ENCODE measurements at places on chromosomes 12 and 14. TPM values are rescaled to one million over a fixed set of nuclear protein-coding genes. Genes with fewer than 3 reads are reported as not detected.
A peak's percentile ranks its signal among the peaks of the same experiment; 100 is the strongest.

GRCh38 chr14:50139192-50139591 is 22.8 kb upstream of the VCPKMT start:
- no peak for DNase-seq

DNA sequence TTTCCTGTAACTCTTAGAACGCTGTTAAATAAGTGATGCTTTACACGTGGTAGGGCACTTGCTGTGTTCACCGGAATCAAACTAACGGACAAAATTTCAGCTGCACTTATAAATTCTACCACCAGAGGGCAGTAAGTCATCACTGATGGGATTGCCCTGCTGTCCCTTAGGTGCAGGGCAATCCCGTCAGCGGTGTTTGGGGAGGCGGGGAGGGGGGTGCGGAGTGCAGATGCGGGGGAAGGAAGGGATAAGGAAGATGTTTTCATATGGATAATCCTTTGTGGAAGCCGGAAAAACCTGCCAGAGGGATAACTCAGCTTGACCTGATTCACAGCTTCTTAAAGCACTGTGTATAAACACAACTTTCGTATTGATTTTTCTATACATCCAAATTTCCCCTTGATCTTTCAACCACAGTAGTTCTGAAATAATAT is 21.7 kb upstream of the SLC10A1 start:
- DNase-seq = peak; percentile 77

DNA sequence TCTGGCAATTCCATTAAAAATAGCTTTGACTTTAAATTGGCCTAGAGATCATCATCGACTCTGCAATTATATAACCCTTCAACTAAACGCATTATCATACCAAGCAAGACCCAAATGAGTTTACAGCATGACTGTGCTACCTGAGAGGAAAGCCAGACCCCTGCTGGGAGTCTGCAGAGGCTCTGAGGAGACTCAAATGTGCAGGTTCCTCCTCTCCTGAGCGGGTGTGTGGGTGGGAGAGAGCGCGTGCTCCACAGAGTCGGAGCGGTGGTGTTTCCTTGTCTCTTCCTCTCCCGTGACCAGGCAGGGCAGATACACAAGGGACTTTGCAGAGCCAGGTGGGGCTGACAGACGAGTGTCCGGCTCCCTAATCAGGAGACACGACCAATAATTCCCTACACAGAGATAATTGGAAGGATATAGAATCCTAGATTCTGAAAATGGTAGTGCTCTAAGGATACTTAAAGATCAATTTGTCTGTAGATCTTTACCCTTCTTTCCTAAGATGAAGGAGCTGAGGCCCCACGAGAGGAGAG is 74.1 kb downstream of the SLC8A3 start:
- DNase-seq = no peak

DNA sequence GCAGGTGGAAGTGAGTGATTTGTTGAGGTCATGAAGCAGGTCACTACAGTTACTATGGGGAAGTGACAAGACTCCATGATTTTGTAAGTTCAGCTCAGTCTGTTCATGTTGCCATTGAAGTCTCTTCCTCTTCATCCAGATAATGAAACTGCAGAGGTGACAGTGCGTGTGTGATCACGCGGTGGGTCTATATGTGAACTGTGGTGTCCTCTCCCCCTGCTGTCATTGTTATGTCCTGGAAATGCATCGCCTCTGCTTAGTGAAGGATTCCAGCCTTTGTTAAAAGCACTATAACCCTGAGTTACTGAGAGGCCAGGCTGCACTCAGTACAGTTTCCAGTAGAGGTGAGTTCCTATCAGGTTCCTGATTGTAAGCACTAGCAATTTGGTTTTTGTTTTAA is 216.2 kb upstream of the RMST start:
- DNase-seq = no peak

MIP gene
- not detected for total RNA-seq

DNA sequence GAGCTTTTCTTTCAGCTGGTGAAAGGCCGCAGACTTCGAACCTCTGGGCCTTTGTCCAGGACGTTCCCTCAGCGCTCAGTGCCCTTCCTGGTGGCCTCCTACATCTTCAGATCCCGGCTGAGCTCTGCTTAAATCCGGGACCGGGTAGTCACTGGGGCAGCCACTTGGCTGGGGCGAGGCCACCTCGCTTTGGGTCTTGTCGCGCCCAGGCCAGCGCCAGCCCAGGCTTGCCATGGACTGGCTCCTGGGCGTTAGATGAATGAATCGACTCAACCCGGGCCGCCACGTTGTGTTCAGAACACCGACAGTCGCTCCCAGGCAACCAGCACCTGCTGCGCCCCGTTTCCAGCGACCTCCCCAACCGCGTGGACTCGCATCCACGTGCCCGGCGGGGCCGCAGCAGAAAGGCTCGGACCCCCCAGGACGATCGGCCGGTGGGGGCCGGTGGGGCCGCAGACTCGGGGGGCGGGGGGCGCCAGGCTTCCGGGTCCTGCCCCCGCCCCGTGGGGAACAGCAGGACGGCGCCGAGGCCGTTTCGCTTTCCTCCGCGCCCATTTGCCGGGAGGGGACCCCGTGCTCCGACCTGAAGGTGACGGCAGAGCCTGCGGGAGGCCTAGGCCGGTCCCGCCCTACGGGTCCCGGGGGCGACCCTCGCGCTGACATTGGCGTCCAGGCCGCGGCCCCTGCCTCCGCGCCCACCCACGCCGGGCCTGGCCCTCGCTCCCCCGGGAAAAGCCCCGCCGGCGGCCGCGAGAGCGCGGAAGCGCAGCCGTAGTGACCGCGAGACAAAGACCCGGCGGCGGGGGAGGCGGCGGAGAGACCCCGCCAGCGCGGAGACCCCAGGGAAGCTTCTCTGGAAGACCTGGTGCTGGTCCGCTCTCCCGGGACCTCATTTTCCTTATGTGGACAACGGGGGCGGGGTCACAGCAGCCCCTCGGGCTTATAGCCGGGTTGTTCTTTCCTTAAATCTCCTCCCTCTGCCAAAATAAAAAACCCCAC is 37.3 kb upstream of the RCOR1 start:
- no peak for DNase-seq

DNA sequence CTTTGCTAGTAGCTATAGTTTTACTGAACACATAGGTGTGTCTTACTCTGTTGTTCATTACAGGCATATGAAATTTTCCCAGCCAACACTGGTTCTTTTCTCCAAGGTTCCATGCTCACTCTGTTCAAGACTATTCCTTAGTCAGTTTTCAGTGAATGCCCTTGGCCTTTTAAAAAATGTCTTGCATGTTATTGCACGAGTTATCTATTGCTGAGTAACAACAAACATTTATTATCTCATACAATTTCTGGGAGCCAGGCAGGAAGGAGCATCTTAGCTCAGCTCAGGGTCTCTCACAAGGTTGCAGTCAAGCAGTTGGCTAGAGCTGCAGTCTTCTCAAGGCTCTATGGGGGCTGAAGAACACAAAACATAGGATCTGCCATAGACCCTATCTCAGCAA is 223.5 kb downstream of the BTG1 start:
- DNase-seq = peak; percentile 8

GRCh38 chr12:131167334-131167733 is 213.6 kb downstream of the ADGRD1 start:
- DNase-seq = peak; percentile 17

- no peak for DNase-seq
These were observed 16.1 kb downstream of the WNK1 start for GRCh38 chr12:768434-768833.

- no peak for DNase-seq
These were observed 47.9 kb downstream of the TMEM117 start for GRCh38 chr12:43883748-43884147.

GRCh38 chr12:40832668-40833067 is 140.4 kb downstream of the CNTN1 start:
- DNase-seq = no peak

- no peak for DNase-seq
These were observed 46.1 kb upstream of the MMP17 start for GRCh38 chr12:131782061-131782460.

GRCh38 chr12:98319716-98320425 is 195.5 kb upstream of the TMPO start:
- DNase-seq = no peak

DNA sequence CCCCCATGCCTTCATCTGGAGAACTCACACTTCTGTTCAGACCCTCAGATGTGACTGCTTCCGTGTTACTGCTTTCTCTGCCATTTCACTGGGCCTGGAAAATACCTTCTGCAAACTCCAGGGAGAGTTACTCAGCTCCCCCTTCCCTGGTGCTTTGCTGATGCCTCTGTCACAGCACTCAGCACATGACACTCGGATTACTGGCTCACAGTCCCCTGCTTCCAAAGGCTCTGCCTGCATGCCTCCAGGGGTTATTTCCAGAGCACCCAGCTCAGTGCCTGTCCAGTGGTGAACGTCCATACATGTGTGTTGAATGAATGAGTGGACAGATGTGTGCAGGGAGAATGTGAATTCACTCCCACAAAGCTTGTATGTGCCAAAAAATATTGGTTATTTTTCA is 237.2 kb upstream of the FKBP4 start:
- no peak for DNase-seq

DNA sequence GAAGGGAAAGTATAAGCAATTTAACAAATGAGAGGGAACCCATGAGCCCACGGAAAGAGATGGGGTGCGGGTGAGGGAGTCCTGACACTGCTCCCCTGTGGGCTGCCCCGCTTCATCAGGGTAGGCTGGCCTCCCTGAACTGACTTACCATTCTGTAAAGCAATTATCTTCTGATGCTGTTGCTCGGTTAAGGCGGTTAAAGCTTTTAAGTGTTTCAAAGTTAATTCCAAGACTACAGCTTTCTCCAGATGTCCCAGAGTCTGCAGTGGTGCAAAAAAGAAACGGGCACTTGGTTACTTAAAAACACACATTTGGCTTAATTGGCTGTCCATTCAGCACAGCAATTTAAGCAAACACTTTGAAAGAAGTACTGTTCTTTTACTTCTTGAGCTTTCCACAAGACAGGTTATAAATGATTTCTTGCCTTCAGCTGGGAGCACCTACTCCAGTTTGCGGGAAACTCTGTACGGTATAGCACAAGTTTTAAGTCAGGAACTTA is 1.3 kb downstream of the BHLHE41 start:
- no peak for DNase-seq

DNA sequence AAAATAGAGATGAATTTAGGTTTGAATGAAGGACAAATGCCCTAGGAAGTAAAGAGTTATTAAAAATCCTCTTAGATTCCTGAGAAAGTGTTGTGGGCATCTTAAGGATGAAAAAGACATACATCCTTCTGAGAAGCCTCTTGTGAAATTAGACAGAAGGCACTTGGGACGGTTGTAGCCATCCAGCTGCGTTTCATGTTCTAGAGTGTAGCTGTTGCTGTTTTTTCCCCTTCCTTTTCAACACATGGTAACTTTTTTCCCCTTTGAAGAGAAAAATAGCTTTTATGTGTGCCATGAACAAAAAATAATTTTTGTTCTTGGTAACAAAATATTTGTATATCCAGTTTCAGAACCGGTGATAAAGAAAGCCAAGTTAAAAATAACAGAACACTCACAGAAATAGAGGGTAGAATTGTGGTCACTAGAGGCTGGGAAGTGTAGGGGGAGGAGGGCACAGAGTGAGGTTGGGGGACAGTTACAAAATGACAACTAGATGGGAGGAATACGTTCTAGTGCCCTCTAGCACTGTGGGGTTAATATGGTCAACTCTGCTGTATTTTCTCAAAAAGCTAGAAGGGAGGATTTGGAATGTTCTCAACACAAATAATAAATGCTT is 58.4 kb downstream of the PTHLH start:
- no peak for DNase-seq

FBRSL1 gene
- 3.2 TPM for total RNA-seq

DNA sequence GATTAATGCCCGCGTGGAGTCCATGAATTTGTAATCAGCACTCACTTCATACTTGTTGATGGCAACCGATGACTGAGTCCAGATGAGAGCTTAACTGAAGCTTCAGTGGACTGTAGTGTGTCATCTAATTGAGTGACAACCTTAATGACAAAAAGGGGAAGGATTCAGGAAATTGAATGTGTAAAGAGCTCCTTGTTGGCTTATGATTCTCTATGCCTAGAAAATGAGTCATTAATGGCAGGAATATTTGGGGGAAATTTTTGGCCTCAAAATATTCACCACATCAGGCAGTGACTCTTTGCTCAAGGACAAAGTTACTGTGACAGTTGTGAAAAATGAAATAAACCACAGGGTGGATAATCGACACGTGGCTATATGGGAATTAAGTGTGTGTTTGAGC is 55.3 kb upstream of the STON2 start:
- no peak for DNase-seq

OTX2 gene
- not detected for total RNA-seq

DNA sequence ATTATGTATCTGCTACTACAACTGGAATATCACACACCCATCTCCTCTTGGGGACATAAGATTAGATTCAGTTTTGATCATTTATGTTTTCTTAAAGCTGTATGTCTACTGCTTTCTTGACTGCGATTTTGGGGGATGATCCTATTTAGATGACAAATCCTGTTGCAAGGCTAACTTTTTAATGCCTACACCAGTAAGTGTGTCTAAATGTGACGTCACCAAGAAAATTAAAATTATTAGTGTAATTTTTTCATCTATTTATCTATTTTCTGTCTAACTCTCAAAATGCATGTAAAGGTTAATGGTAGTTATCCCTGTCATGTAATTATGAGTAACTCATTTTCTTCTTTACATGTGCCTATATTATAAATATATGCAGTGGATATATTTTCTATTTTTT is 170.9 kb upstream of the PPFIA2 start:
- no peak for DNase-seq

DNA sequence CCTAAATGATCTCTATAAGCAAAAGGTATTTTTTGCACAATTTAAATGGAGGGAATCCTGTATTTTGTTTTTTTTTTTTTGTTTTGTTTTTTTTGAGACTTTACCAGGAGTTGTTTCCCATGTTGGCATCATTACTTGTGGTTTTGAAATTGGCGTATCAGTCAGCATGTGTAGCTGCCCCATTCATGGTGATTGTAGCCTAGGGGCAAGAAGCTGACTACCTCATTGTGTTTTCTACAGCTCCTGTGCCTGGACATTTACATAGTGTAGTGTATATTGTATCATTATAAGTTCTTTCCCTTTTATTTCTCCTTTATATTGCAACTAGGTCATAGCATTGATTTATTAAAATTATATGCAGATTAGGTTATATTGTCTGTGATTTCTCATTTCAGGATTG is 24.5 kb downstream of the SAMD4A start:
- DNase-seq = peak; percentile 90

DNA sequence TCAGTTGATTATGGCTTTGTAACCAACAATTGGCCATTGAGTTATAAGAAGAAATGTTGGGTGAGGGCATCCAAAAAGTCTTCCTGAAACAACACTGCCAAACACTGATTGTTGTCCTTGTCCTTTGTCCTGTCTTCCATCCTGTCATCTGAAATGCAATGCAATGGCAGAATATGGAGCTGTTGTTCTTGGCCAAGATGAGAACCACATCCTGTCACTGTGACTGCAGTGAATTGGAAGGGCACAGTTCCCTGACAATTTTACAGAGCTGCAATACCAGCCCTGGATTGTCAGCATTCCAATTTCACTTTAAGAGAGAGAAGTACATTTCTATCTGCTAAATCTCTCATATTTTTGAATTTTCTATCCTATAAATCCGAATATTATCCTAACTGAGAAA is 613.3 kb downstream of the FLRT2 start:
- no peak for DNase-seq

- DNase-seq = peak; percentile 88
These were observed 6.3 kb downstream of the ZFP36L1 start for GRCh38 chr14:68786491-68787091.

CMTM5 gene
- total RNA-seq = not detected
